Suppressor macrophage treated with lipopolysaccharide for 4 hours (primary cell): ENCODE measurements at places on chromosomes 4 and X.

DNA sequence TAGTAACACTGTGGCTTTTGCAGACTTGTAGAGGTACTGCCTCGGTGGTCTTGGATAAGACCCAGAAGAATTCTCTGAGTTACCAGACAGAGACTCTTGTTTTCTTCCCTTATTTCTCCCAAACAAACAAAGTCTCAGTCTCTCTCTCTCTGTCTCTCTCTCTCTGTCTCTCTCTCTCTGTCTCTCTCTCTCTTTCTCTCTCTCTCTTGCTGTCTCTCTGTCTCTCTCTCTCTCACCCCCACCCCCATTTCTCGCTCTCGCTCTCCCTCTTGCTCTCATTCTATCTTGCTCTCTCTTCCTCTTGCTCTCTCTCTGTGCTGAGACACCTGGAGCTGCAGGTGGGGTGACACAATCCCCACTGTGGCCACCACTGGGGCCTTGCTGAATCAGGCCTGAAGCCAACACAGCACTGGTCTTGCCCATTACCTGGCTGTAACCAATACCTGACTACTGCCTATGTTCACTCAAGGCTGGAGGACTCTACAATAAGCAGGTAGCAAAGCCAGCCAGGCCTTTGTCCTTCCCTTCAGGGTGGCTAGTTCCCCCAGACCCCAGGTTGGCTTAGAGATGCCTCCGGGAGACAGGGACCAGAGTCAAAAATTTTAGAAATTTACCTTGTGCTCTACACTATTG is 12.3 kb downstream of the LOC101059915 start:
- no peak for DNase-seq

DNA sequence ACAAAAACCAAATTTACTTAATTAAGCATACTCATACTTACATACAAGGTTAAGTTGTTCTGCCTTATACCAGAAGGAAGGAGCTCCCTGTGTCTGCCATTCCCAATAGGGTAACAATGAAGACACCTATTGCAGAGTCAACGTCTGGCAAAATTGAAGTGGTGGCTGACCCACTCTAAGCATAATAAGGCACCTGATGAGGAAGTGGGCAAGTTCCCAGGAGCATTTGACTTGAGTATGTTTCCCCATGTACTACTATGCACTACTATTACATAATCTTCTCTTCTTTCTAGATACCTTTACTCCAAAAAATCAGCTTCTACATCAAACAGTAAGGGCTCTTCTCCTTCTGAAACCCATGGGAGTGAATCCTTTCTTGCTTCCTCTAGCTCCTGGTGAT is 591.5 kb downstream of the PPARGC1A start:
- DNase-seq, result no peak

DNA sequence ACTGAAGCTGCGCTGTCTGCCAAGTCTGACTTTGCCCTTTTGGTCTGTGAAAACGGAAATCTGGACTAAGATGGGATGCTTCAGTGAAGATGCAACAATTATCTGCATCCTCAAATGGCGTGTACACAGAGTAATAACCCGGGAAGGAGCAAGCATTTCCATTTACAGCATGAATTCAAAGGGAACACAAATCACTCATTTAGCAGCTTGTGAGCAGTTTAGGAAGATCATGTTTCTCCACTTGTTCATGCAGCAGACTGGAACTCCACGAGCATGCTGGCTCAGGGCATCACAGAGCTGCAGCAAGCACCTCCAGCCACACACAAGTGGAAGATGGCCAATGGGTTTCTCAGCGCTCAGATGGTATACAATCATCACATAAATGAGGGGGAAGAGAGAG is 175.5 kb downstream of the NLGN4X start:
- no peak for DNase-seq

GRCh38 chrX:79140731-79141130 is 3.8 kb upstream of the GPR174 start:
- no peak for DNase-seq

- DNase-seq, result no peak
These were observed 42.9 kb upstream of the PROM1 start for GRCh38 chr4:16126714-16127113.

- no peak for DNase-seq
These were observed 206.4 kb downstream of the KLHL13 start for GRCh38 chrX:117910216-117910615.

- DNase-seq, result peak; percentile 14
These were observed 55.5 kb upstream of the FBXW7 start for GRCh38 chr4:152591396-152591795.

- DNase-seq, result no peak
These were observed 52.5 kb downstream of the F11 start for GRCh38 chr4:186318481-186318880.

- no peak for DNase-seq
These were observed 26.4 kb upstream of the SRPX start for GRCh38 chrX:38247051-38247450.

DNA sequence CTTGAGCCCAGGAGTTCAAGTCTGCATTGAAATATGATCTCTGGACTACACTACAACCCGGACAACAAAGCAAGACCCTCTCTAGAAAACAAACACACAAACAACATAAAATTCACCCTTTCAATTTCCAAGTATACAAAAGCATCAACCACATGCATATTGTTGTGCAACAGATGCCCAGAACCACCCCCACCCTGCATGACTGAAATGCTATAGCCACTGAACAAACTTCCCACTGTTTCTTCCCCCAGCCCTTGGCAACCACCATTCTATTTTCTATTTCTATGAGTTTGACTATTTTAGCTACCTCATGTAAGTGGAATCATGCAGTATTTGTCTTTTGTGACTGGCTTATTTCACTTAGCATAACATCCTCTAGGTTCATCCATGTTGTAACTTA is 14.2 kb upstream of the C4orf51 start:
- peak; percentile 8 for DNase-seq

GRCh38 chr4:89299153-89299791 is 8.3 kb downstream of the GPRIN3 start:
- peak; percentile 41 for DNase-seq

- DNase-seq, result no peak
These were observed 449 bp downstream of the CTPS2 start for GRCh38 chrX:16711893-16712547.

- DNase-seq, result peak; percentile 34
These were observed 62.1 kb downstream of the CLCN3 start for GRCh38 chr4:169682372-169683047.

GRCh38 chr4:185933078-185933581 is 121.1 kb upstream of the SORBS2 start:
- no peak for DNase-seq

DNA sequence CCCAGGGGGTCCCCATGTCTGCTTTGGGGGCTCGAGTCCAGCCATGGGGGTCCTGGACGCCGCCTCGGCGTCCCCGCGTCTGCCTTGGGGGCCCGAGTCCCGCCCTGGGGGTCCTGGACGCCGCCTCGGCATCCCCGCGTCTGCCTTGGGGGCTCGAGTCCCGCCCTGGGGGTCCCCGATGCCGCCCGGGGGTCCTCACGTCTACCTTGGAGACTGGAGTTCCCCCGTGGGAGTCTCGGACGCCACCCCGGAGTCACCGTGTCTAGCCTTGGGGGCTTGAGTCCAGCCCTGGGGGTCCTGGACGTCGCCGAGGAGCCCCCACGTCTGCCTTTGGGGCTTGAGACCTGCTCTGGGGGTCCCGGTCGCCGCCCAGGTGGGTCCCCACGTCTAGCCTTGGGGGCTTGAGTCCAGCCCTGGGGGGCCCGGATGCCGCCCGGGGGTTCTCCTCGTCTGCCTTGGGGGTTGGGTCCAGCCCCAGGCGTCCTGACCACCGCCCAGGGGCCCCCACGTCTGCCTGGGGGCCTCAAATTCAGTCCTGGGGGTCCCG is 1.1 kb upstream of the GTPBP6 start:
- no peak for DNase-seq

DNA sequence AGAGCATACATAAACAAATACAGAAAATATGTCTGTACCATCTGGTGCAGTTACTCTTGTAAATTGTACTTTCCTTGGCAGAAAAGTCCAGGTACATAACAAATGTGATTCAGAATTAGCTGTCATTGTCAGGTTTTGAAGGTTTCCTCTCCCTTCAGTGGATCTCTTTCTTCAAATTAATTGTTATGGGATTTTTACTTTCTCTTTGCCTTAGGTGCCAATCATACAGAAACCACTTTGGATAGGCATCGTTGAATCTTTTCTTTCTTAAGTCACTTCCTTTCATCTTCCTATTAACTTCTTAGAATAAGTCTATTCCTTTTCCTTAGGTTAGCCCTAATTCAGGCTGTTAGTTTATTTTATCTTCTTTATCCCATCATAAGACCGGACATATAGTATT is 1992.1 kb upstream of the IGFBP7 start:
- DNase-seq, result no peak

- DNase-seq, result no peak
These were observed 26.4 kb downstream of the ENPP6 start for GRCh38 chr4:184191267-184191666.

- no peak for DNase-seq
These were observed 34.3 kb downstream of the IRF2 start for GRCh38 chr4:184439856-184440594.

GRCh38 chr4:187501731-187502130 is 493.8 kb upstream of the ZFP42 start:
- DNase-seq, result no peak

DNA sequence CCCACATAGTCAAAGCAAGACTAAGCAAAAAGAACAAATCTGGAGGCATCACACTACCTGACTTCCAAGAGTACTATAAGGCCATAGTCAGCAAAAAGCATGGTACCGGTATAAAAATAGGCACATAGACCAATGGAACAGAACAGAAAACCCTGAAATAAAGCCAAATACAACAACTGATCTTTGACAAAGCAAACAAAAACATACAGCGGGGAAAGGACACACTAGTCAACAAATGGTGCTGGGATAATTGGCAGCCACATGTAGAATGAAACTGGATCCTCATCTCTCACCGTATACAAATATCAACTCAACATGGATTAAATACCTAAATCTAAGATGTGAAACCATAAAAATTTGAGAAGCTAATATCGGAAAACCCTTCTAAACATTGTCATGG is 819.3 kb upstream of the FRG1 start:
- no peak for DNase-seq

- DNase-seq, result no peak
These were observed 38.8 kb upstream of the DHRSX start for GRCh38 chrX:2539586-2539985.

GRCh38 chr4:112296949-112297880 is at the start of gene ALPK1:
Gene ALPK1 (plus strand): TSS chr4:112297369.
- DNase-seq, result peak; percentile 94

DNA sequence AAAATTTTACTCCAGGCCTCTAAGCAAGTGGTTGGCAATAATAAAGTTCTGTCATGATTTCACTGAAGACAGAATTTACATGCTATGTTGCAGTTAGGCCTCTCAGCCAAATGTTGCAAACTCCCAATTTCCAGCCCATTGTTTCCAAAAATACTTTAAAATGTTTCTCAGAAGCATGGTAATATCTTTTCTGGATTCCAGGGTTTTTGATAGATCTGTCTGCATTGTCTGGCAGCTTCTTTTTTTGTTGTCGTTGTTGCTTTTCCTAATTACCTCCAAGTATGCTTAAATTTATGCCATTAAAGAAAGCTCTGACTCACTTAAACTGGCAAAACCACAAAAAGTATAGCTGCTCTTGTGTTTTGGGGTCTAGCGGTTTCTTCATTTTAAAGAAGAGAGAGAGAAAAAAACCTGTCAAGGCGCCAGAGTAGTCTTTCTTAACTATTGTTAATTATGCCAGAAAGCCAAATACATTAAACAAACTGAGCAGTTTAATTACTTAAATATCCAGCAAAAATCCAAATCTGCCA is 97.0 kb downstream of the AGTR2 start:
- no peak for DNase-seq

- DNase-seq, result no peak
These were observed 177.6 kb downstream of the RNF150 start for GRCh38 chr4:140955641-140956040.

- DNase-seq, result no peak
These were observed 24.4 kb downstream of the PPP2R3B start for GRCh38 chrX:362351-362750.

DNA sequence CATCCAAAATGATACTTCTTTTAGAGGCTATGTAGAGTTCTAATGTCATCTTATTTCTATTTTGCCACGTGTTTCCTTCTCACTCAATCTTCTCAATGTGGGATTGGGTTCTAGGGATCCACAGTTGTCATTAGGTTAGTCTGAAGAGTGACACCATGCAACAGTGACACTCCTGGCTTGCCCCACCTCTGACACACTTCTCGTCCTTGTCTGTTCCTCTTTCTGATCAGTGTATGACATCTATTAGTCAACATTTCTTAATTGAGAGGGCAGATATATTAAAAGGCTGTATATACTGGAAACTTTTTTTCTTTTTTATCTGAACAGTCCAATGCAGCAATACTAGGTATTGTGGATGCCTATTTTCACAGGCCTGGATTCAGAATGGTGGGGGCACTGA is 67.6 kb upstream of the GYPA start:
- no peak for DNase-seq

GRCh38 chr4:18816228-18816895 is 794.8 kb upstream of the LCORL start:
- DNase-seq, result no peak

DNA sequence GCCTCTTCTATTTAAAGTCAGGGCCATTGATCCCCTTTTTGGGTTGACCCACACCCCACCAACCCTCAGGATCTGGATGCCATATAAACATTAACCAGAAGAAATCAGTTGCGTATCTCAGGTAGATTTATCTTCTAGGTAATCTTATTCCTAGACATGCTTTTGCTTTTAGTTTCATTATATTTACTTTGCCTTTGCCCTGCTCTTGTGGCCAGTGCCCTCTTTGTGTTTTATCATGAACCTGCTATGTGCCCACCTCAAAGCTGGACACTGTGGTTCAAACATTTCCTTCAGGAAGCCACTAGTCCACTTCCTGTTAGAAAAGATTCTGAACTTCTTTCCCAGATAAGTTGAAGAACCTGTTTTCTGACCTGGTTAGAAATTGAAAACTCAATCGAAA is 117.4 kb upstream of the EDNRA start:
- DNase-seq, result no peak

- no peak for DNase-seq
These were observed 128.0 kb upstream of the PRKG2 start for GRCh38 chr4:81343046-81343445.

GRCh38 chr4:97910005-97910404 is 233.3 kb downstream of the STPG2 start:
- no peak for DNase-seq

DNA sequence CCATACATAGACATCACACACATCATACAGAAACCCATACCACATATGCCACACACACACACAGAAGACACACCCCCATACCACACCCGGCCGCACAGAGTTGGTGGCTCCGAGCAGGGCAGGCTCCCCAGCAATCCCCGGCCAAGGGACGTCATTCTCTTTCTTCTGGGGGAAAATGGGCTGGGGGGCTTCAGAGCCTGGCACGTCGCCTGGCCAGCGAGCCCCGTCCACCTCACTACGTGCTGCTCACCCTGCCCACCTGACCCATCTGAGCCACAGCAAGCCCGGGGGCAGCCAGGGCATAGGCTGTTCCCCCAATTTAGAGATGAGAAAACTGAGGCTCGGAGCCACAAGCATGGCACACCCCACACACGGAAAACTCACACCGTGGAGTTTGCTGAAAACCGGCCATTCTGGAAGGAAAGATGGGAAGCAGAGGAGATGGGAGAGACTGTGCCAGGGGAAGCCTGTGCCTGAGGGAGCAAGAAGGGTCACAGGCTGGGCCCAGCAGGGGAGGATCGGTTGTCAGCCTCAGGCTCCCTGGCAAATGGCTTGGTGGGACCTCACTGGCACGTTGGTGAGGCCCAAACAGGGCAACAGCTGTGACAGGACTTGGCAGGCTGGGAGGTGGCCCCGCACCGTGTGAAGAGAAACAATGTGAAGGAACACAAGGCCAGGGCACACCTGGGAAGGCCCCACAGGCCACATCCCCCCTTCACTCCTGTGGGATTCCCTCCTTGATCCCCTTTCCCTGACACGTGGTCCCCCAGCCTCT is 73.2 kb downstream of the JAKMIP1 start:
- DNase-seq, result no peak
